ENCODE measurements at places on chromosomes 2 and 18. TPM values are rescaled to one million over a fixed set of nuclear protein-coding genes. Genes with fewer than 3 reads are reported as not detected.

Gene FSHR
- total RNA-seq: not detected

Gene PFN4
- total RNA-seq: 1.5 TPM

Gene SCN7A
- 97.1 TPM for total RNA-seq

- H3K4me1 ChIP-seq: peaks cover 4% of the 10 kb centered on the region
- DNase-seq: no peak
Observed at GRCh38 chr18:48751727-48752468, 198.9 kb downstream of the SMAD7 start.

- H3K27ac ChIP-seq: no peak overlapping the region
- peaks cover 47% of the 10 kb centered on the region for H3K27me3 ChIP-seq
- peak overlapping the region; percentile 42 for H3K4me3 ChIP-seq
Observed at GRCh38 chr2:148876202-148876594, 1.2 kb downstream of the KIF5C start.

DNA sequence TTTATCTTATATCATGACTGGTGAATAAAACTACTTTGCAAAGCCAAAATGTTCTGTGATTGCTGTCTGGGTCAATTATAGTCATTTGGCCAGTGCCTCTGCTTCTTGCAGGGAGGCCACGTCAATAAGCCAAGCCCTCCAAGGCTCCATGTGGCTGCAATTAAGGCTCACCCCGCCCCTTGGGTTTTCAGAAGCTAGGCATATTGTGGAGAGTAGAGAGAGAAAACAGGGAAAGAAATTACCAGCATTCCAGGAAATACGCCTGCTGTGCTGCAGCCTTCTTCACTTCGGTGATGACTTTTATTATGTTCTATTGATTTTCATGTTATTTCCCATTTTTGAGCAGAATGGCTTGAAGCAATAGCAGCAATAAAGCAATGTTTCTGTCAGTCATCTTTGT, 319.7 kb downstream of the SOX11 start:
- DNase-seq: no peak
- H3K27me3 ChIP-seq: no peaks in the 10 kb centered on the region
- no peaks in the 10 kb centered on the region for H3K36me3 ChIP-seq
- H3K4me3 ChIP-seq: no peak overlapping the region
- no peaks in the 10 kb centered on the region for H3K4me1 ChIP-seq
- H3K27ac ChIP-seq: no peak overlapping the region

DNA sequence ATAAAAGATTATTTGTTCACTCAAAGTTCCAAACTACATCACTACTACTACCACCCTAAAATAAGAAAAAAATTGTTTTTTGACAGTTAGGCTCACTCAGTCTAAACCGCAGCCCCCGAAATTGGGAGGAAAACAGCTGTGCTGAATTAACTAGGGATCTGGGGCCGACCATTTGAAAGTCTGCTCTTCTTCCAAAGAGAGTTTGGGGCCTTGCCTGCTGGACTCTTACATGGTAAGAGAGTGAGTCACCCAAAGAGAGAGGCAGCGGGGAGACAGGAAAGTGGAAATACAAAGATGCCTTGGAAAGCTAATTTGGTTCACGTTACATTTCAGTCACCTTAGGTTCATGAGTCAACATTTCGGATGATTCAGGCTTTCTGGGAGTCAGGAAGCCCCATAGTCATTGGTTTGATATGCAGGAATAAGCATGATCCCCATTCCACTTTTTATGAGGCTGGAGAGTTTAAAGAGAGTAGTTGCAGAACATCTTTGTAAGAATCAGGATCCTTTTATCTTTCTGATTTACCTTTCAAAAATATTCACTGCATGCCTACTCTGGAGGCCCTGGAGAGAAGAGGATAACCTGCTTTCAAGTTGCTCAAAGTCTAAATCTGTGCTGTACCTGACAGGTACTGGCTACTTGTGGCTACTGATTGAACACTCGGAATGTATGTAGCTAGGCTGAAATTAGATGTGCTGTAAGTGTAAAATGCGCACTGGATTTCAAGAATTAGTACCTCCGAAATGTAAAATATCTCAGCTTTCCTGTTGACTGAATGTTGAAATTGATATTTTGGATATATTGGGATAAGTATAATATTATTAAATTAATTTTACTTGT, 995 bp upstream of the RTN4 start:
- H3K4me1 ChIP-seq: peaks cover 34% of the 10 kb centered on the region
- DNase-seq: no peak
- H3K27ac ChIP-seq: peak overlapping the region; percentile 95
- peak overlapping the region; percentile 91 for H3K4me3 ChIP-seq
- H3K27me3 ChIP-seq: no peaks in the 10 kb centered on the region

DNA sequence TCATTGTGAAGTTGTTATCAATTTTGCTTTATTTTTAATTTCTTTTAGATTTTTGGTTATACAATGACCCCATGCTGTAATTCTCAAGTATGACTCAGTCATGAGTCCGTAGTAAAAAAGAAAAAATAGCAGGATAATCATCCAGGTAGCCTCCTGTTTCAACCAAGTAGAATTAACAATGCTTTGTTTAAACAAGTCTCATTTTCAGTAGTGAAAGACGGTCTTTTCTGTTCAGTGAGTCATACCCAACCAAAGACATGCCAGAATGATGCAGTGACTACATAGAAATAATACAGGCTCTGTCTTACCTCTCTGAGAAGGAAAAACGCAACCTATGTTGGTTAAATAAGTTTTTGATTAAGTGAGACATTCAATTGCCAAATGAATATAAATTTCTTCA, 67.8 kb upstream of the DSC1 start:
- H3K36me3 ChIP-seq: no peaks in the 10 kb centered on the region
- no peak for DNase-seq
- H3K27ac ChIP-seq: no peak overlapping the region

GRCh38 chr2:134107402-134107801, 146.5 kb upstream of the MGAT5 start:
- H3K27ac ChIP-seq: no peak overlapping the region
- H3K4me3 ChIP-seq: no peak overlapping the region
- H3K4me1 ChIP-seq: no peaks in the 10 kb centered on the region
- H3K36me3 ChIP-seq: no peaks in the 10 kb centered on the region
- H3K27me3 ChIP-seq: no peaks in the 10 kb centered on the region
- DNase-seq: no peak

Gene STAT4
- total RNA-seq: 8.0 TPM

DNA sequence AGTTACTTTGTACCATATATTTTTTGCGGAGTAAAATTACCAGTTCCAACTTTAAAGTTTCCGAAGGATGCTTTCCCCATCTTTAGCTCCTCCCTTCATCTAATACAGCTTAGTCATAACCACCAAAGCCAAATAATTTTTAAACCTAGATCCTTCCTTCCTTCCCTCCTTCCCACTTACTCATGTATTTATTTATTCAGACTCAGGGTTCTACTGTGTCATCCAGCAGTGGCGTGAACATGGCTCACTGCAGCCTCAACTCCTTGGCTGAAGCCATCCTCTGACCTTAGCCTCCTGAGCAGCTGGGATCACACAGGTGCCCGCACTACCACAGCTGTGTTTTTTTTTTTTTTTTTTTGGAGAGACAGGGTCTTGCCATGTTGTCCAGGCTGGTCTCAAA, 4.4 kb downstream of the LPIN2 start:
- no peak overlapping the region for H3K4me3 ChIP-seq
- no peaks in the 10 kb centered on the region for H3K27me3 ChIP-seq
- no peak overlapping the region for H3K27ac ChIP-seq

Gene CFC1
- total RNA-seq: 0.38 TPM

GRCh38 chr2:127087791-127088495, 19.0 kb downstream of the BIN1 start:
- H3K27me3 ChIP-seq: no peaks in the 10 kb centered on the region
- H3K4me1 ChIP-seq: peaks cover 51% of the 10 kb centered on the region
- no peak for DNase-seq
- no peak overlapping the region for H3K27ac ChIP-seq

- DNase-seq: no peak
- no peaks in the 10 kb centered on the region for H3K4me1 ChIP-seq
- H3K27me3 ChIP-seq: no peaks in the 10 kb centered on the region
- no peak overlapping the region for H3K4me3 ChIP-seq
- H3K27ac ChIP-seq: no peak overlapping the region
Observed at GRCh38 chr2:17208511-17208910, 309.7 kb downstream of the RAD51AP2 start.

Gene ASPRV1
- total RNA-seq: 2.1 TPM

DNA sequence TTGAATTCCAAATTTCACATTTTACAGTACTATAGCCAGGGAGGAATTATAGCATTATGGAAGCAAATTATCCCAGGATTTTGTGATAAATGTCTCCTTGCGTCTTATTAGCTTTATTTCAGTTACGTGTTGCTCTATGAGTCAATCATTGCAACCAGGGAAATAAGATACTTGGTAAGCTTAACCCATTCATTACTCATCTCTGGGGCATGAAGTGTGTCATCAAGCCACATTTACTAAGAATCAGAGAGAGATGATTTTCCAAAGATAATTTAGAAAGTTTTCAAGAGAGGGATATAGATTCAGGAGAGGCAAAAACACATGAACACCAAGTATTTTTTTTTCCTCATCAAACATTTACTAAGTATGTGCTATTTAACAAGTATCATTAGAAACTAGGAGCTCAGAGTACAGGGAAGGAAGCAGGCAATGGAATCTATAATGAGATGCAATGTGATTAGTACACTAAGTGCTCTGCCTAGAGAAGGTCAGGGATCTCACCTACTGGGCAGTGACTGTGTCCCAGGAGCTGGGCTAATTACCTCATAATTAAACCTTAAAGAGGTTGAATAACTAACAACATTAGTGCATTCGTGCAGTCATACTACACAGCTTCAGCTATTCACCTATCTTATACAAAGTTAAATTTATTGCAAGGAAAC, 217.8 kb upstream of the NXPH2 start:
- no peaks in the 10 kb centered on the region for H3K36me3 ChIP-seq
- H3K4me1 ChIP-seq: no peaks in the 10 kb centered on the region
- H3K27me3 ChIP-seq: no peaks in the 10 kb centered on the region
- H3K27ac ChIP-seq: no peak overlapping the region
- no peak overlapping the region for H3K4me3 ChIP-seq

GRCh38 chr2:12441750-12442475, 274.8 kb upstream of the TRIB2 start:
- peaks cover 5% of the 10 kb centered on the region for H3K4me1 ChIP-seq
- no peak overlapping the region for H3K27ac ChIP-seq
- no peaks in the 10 kb centered on the region for H3K27me3 ChIP-seq
- no peak for DNase-seq

Gene ABCB11
- total RNA-seq: 0.06 TPM

Gene KIAA2012
- not detected for total RNA-seq

DNA sequence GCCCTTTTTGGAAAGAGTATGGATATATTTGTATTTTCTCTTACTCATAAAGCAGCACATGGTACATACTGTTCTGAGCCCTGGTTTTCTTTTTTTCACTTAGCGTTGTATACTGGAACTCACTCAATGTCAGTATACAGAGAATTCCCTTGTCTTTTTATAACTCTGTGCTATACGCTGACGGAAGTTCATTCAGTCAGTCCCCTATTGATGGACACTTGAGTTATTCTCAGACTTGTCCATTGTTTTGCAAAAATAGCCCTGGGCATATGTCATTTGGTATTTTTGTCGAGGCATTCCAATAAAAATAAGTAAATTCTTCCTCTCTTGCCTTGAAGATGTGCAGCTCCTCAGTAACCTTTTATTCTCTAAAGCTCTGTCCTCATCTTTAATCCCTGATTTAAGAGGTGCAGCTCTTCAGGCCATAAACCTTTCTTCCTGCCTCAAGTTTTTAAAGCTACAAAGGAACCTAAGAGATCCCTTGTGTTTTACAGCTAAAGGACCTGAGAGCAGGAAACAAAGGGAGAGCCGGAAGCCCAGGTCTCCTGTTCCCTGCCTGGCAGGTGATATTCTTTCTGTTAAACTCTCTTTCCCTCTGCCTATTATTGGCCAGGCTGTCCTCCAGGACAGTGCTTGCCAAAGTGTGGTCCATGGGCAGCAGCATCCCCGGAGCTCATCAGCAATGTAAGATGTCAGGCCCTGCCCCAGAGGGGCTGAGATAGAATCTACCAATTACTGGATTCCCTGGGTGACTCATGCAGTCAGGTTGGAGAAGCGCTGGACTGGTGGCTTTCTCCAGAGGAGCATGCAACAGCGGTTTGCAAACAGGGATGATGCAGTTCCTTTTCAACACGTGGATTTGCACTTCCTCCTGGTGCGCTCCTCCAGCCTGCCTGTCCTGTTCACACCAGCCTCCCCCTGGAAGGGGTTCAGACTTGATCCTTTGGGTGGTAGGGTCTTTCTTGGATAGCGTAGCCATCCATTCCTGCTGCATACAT, 158.0 kb downstream of the NEDD4L start:
- H3K27me3 ChIP-seq: no peaks in the 10 kb centered on the region
- no peaks in the 10 kb centered on the region for H3K4me1 ChIP-seq
- no peak overlapping the region for H3K27ac ChIP-seq
- DNase-seq: no peak

Gene ASIC4
- total RNA-seq: 0.55 TPM

Gene BMP10
- total RNA-seq: 1.4 TPM

Gene ZNG1B
- 30.2 TPM for total RNA-seq

Gene TRIM54
- total RNA-seq: not detected

DNA sequence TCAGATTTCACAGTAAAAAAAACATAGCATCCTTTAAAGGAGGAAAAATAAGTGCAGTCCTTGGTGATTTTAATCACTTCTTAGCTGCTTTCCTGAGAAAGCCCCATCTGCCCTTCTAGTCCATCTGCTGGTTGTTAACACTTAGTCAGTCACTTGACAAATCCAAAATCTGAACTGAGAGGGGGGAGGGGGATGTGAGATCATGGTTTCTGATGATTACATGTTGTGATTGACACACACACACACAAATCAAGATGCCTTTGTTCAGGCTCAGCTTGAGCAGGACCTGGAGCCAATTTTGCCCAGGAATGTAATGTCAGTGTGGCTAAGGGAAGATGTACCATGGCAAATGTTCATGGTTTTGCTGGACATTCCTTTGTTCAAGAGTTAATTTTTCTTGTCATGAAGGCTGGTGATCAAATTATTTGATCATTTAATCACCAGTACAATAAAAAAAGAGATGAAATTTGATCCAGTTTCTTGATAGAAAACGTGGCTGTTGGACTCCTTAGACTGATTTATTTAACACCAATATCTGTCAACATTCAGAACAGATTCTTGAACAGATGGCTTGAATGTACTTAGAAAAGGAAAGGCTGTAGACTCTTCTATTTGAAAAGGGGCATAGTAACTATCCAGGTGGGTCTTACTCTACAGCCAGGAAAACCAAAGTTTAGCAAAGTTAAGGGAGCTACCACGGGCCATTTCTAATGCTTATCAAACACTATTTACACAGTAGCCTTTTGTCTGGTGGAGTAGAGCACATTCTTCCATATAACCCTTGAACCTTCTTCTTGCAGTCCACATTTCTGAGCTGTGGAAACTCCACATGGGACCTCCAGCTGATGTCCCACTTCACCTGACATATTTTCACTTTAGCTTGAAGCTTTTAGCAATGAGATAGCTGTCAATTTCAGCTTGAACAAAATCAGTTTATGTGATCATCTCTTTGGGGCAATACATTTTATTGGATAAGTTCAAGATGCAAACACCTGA, 408.7 kb downstream of the PIK3C3 start:
- no peak for DNase-seq
- no peaks in the 10 kb centered on the region for H3K36me3 ChIP-seq
- H3K27me3 ChIP-seq: no peaks in the 10 kb centered on the region
- H3K4me1 ChIP-seq: no peaks in the 10 kb centered on the region
- H3K27ac ChIP-seq: no peak overlapping the region
- no peak overlapping the region for H3K4me3 ChIP-seq
